Activated CD4-positive, alpha-beta T cell treated with anti-CD3 and anti-CD28 coated beads, Interleukin-2, amount 10 ng/mL, durations not matched to agents 24 days and 14 days (primary cell): ENCODE measurements at places on chromosomes 3 and 15. TPM values are rescaled to one million over a fixed set of nuclear protein-coding genes. Genes with fewer than 3 reads are reported as not detected.
A peak's percentile ranks its signal among the peaks of the same experiment; 100 is the strongest.

AP3S2 gene
- total RNA-seq, result 20.3 and 20.6 TPM in 2 replicates

TUBGCP5 gene
- 23.1 and 26.3 TPM in 2 replicates for total RNA-seq

CLRN1 gene
- not detected in 2 replicates for total RNA-seq

SYNPR gene
- total RNA-seq, result not detected in 2 replicates

OSTN gene
- not detected in 2 replicates for total RNA-seq

KLHL18 gene
- 47.0 and 49.3 TPM in 2 replicates for total RNA-seq

PCCB gene
- total RNA-seq, result 45.4 and 55.9 TPM in 2 replicates

FAM81A gene
- 0.47 and 1.9 TPM in 2 replicates for total RNA-seq

DNA sequence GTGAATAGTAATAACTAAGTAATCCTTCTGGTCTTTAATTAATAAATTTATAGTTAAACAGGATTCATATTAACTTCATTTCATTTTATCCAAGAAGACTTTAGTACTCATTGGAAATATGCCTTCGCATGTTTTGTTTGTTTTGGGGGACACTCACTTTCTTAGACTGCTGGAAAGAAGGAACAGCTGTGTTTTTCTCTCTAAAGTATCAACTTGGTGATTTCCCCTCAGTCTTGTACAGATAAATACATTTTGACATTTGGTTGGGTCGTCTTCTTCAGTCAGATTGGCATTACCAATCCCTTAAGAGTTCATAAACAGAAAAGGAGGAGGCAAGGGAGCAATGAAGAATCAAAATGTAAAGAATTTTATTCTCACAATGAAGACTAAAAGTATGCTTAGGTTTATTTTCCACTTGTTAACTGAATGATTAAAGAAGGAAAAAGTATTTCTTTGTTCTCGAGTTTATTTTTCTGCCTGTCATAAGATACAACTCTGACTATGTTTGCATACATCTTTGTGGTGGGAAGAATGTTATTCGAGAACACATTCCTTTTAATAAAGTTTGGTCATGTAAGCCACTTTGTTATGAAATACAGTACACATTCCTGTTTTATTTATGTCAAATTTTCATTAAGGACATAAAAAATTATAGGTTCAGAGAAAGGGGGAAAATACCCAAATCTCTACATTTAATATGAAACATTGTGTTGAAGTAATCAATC is 140.2 kb downstream of the GMNC start:
- H3K36me3 ChIP-seq, result no peaks in the 10 kb centered on the region
- peaks cover 9% of the 10 kb centered on the region for H3K27me3 ChIP-seq
- H3K4me3 ChIP-seq, result no peak overlapping the region
- no peak overlapping the region for H3K27ac ChIP-seq
- DNase-seq, result no peak

DNA sequence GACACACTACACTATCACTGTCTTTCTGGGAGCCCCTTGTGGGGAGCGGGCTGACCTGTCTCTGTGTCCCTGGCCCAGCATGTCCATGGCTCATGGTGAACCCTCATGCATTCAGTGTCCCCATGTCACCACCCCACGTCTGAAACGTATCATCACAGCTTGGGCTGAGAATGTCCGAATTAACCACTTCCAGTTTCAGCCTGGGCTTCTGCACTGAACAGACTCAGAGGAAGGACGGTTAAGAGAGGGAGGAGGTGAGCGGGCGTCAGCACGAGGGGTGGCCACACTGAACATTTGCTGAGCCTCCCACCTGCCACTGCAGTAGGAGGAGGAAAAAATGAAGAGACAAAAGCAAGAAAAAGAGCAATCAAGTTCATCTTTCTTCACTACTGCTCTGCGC is 30.5 kb downstream of the ATP2B2 start:
- no peak overlapping the region for H3K27ac ChIP-seq
- no peaks in the 10 kb centered on the region for H3K36me3 ChIP-seq
- no peak overlapping the region for H3K4me3 ChIP-seq
- DNase-seq, result no peak
- H3K27me3 ChIP-seq, result peaks cover 20% of the 10 kb centered on the region
- peaks cover 4% of the 10 kb centered on the region for H3K4me1 ChIP-seq

DNA sequence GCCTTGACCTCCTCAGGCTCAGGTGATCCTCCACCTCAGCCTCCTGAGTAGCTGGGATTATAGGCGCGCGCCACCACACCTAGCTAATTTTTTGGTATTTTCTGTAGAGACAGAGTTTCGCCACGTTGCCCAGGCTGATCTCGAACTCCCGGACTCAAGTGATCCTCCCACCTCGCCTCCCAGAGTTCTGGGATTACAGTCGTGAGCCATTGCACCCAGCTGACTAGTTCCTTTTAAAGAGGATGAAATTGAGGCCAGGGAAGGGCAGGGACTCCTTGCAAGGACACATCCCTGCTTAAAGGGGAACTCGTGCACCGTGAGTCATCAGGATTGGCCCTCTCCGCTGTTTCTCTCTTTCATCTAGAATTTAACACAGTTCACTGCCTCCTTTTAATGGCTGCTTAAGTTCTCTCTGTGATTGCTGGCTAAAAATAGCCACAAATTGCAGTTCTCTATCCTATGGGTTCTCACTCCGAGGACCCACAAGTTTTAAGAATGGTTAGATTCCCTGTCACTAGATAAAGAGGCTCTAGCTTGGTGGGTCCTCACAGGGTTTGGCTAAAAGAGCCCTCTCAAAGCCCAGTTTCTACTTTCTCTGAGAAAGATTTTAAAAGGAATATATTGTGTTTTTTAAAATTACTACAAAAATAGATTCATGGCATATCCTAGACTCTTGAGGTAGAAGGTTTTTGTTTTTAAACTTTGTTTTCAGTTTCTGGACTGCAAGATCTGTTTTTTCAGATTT is 1.4 kb downstream of the CRTAP start:
- peak overlapping the region; percentile 20 for H3K27ac ChIP-seq
- DNase-seq, result no peak
- no peaks in the 10 kb centered on the region for H3K27me3 ChIP-seq

DNA sequence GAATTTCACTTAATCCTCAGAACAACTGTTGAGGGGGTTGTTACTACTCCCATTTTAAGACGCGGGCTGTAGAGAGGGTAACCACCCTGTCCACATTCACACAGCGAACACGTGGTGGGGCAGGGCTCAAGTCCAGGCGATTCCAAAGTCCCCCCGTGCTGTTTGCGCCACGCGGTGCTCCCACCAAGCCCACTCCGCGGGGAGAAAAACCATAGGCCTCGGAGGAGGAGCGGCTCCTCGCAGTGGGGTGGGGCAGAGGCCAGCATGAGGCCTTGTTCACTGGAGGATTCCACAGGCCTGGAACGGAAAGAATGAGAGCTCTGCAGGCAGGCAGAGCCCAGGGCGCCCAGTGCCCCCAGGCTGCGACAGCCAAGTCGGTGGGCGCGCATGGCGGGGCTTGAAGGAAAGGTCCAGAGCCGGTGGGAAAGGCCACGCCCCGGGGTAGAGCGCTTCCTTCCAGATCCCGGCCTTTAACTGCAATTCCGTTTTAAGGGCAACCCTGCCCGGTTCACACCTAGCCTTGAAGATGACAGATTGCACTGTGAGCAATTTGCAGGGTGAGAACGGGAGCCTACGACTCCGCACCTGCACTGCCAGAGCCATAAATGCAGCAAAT is 161.8 kb upstream of the TBL1XR1 start:
- peak; percentile 81 for DNase-seq
- H3K4me3 ChIP-seq, result peak overlapping the region; percentile 81
- peaks cover 2% of the 10 kb centered on the region for H3K36me3 ChIP-seq
- peak overlapping the region; percentile 96 for H3K27ac ChIP-seq
- peaks cover 53% of the 10 kb centered on the region for H3K4me1 ChIP-seq

DNA sequence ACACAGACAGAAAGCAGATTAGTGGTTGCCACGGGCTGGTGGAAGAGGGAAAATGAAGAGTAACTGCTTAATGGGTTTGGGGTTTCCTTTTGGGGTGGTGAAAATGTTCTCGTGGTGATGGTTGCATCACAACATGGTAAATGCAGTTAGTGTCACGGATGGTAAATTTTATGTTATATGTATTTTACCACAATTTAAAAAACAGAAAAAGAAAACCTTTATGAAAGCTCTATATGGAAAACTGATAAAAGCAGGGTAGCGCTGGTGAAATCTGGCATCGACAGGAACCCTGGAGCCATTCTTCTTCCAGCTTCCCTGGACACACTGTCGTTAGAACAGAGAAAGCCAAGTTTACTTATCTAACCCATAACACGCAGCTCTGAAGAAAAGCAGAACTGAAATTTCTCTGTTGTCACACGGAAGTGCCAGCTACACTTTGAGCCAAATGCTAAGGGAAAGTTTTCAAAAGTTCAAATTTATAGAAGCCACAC is 287.7 kb upstream of the NR2F2 start:
- no peak for DNase-seq
- H3K27ac ChIP-seq, result no peak overlapping the region
- no peaks in the 10 kb centered on the region for H3K4me1 ChIP-seq
- H3K36me3 ChIP-seq, result no peaks in the 10 kb centered on the region

GRCh38 chr15:66573348-66573718 is 7.5 kb upstream of the LCTL start:
- no peak overlapping the region for H3K4me3 ChIP-seq
- no peaks in the 10 kb centered on the region for H3K27me3 ChIP-seq
- no peaks in the 10 kb centered on the region for H3K36me3 ChIP-seq
- no peak overlapping the region for H3K27ac ChIP-seq

DNA sequence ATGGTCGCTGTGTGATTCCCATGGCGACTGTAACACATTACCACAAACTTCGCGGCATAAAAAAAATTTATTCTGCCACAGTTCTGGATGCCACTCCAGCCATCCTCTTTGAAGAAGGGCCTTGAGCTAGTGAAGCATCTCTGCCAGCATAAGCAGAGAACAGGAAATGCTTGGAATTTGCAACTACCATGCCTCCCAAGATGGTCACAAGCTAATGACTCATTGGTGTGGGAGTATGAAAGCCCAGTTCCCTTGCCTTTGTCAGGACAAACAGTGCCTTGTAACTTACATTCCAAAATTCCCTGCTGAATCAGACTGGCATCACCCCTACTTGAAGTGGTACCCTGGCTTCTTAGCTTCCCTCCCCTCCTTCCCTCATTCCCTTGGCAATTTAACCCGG is 129.7 kb downstream of the PROS1 start:
- H3K27me3 ChIP-seq, result no peaks in the 10 kb centered on the region
- no peak overlapping the region for H3K27ac ChIP-seq
- H3K36me3 ChIP-seq, result no peaks in the 10 kb centered on the region
- H3K4me1 ChIP-seq, result peaks cover 3% of the 10 kb centered on the region

DNA sequence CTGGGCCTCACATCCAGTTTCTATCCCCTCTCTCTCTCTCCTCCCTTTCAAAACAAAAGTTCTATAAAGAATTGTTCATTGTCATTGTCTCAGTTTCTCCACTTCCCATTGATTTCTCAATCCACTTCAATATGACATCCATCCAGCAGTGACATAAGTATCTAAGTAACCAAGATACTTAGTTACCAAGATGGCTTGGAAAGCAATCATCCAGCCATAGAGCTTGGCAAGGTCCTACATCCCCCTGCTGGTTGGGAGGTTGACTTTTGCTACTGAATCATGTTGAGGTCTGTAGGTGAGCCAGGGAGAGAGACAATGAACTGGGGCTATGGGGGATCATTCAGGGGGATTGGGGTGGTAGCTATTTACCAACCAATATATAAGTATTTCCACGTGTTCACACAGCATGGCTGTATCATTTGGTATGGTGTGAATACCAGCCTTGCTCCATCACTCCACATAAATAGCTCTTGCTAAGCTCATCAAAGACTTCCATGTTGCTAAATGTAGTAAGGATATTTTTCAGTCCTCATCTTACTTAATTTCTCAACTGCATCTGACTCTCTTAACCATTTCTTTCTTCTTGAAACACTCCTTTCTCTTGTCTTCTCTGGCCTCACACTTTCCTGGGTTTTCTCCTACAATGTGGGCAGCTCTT is 58.8 kb upstream of the NTRK3 start:
- no peak overlapping the region for H3K4me3 ChIP-seq
- H3K36me3 ChIP-seq, result no peaks in the 10 kb centered on the region
- no peak for DNase-seq
- H3K27me3 ChIP-seq, result peaks cover 6% of the 10 kb centered on the region

- peaks cover 51% of the 10 kb centered on the region for H3K27me3 ChIP-seq
- no peak overlapping the region for H3K27ac ChIP-seq
- peaks cover 5% of the 10 kb centered on the region for H3K4me1 ChIP-seq
- H3K4me3 ChIP-seq, result no peak overlapping the region
- no peaks in the 10 kb centered on the region for H3K36me3 ChIP-seq
These were observed 72.2 kb upstream of the EPHB3 start for GRCh38 chr3:184489268-184489841.

DNA sequence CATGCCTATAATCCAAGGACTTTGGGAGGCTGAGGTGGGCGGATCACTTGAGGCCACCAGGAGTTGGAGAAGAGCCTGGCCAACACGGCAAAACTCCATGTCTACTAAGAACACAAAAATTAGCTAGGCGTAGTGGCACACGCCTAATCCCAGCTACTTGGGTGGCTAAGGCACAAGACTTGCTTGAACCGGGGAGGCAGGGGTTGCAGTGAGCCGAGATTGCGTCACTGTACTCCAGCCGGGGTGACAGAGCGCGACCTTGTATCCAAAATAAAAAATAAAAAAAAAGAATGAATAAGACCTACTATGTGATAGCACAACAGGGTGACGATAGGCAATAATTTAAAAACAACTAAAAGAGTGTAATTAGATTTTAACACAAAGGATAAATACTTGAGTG is 3.5 kb downstream of the XRN1 start:
- no peak overlapping the region for H3K4me3 ChIP-seq
- no peak overlapping the region for H3K27ac ChIP-seq
- peaks cover 25% of the 10 kb centered on the region for H3K36me3 ChIP-seq
- H3K27me3 ChIP-seq, result no peaks in the 10 kb centered on the region
- no peak for DNase-seq

DNA sequence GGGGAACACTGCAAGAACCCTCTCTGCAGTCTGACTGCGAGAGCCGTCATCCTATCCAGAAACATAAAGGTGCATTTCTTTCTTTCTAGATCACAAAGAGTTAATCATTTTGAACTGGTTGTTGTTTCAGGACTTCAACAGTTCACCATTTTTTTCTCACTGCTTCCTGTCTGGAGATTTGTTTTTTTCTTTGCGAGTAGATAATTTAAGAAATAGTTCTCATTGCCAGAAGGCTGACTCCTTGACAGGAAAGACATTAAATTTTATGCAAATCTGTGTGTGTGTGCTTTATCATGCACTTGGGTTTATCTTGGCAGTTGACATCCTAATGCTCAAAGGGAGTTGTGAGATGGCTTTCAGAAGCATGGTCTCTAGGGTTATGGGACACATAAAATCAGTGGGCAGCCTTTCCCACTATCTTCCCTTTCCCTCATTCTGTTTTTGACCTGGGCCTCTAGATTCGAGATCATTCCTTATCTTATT is 123.5 kb upstream of the TBL1XR1 start:
- no peaks in the 10 kb centered on the region for H3K27me3 ChIP-seq
- no peak overlapping the region for H3K4me3 ChIP-seq
- H3K36me3 ChIP-seq, result peaks cover 8% of the 10 kb centered on the region
- peaks cover 23% of the 10 kb centered on the region for H3K4me1 ChIP-seq

DNA sequence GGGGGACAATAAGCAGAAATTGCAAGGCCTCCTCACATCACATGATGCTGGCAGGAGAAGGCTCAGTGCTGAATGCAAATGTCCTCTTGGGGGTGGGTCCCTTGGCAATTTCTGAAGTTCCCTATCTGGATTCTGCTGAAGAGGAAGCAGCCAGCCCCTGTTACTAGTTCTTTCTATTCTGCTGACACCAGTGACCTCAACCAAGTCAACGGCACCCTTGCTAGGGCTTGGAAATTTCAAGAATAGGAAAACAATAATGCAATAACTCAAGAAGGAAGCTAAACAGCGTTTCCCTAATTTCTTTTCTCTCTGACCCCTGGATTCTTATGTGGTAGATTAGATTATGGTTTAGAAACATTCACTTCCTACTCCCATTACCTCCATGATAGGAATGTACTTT is 46.2 kb upstream of the FOXP1 start:
- DNase-seq, result no peak
- no peak overlapping the region for H3K4me3 ChIP-seq
- no peaks in the 10 kb centered on the region for H3K4me1 ChIP-seq
- H3K27me3 ChIP-seq, result peaks cover 2% of the 10 kb centered on the region
- no peak overlapping the region for H3K27ac ChIP-seq
